ENCODE measurements at places on chromosomes 6 and 20. TPM values are rescaled to one million over a fixed set of nuclear protein-coding genes. Genes with fewer than 3 reads are reported as not detected.

The ME1 gene
- 7.2 TPM for total RNA-seq

GRCh38 chr6:155122199-155122950 is 127.3 kb downstream of the TIAM2 start:
- H3K4me3 ChIP-seq: no peak overlapping the region
- no peaks in the 10 kb centered on the region for H3K4me1 ChIP-seq
- H3K27me3 ChIP-seq: no peaks in the 10 kb centered on the region
- H3K27ac ChIP-seq: no peak overlapping the region
- H3K36me3 ChIP-seq: no peaks in the 10 kb centered on the region
- DNase-seq: no peak

- H3K36me3 ChIP-seq: no peaks in the 10 kb centered on the region
- no peak for DNase-seq
- no peaks in the 10 kb centered on the region for H3K27me3 ChIP-seq
- H3K27ac ChIP-seq: no peak overlapping the region
Observed at GRCh38 chr6:38110481-38110971, 291.0 kb downstream of the ZFAND3 start.

DNA sequence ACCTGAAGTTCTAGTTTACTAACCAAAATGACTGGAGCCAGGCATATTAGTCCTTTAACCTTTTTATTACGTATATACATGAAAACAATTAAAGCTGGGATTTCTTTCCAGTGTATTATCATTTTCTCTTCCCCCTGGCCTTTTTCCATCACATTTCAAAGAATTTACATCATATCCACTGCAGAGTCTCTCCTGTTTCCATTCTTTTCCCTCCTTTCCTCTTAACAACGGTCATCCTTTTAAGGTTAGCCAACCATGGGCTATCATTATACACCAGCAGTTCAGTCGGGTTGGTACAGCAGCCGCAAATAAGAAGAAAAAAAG is 104.6 kb downstream of the TFAP2A start:
- no peaks in the 10 kb centered on the region for H3K27me3 ChIP-seq
- no peaks in the 10 kb centered on the region for H3K4me1 ChIP-seq
- H3K27ac ChIP-seq: peak overlapping the region; percentile 43
- DNase-seq: no peak

The RIPPLY2 gene
- not detected for total RNA-seq

DNA sequence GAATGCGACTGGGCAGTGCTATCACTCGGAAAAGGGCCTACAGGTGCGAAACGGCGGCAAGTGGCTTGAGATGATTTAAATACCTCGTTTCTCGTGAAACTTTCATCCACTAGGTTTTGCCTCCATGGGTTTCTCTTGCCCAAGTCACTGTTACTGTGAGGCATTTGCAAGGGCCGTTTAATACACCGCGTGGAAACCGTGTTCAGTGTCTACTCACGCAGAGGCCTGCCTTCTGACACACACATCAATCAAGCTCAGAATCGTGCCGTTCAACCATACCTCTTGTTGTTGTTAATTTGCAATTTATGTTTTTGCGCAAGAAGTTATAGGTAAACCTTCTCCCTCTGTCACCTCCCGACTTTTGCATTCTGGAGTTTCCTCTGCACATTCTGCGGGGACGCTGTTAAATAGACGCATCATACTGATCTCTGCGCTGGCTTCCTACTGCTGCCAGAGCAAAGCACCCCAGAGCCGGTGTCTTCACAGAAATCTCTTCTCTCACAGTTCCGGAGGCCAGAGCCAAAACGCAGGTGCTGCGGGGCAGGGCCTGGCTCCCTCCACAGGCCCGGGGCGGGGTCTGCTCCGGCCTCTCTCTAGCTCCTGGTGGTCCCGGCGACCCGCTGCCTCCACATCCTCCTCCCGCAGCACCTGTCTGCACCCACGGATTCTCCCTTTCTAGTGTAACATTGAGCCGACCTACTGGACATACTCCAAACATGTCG is 251.4 kb downstream of the SMOC2 start:
- no peaks in the 10 kb centered on the region for H3K36me3 ChIP-seq
- no peaks in the 10 kb centered on the region for H3K27me3 ChIP-seq
- no peak overlapping the region for H3K27ac ChIP-seq
- H3K4me3 ChIP-seq: no peak overlapping the region

DNA sequence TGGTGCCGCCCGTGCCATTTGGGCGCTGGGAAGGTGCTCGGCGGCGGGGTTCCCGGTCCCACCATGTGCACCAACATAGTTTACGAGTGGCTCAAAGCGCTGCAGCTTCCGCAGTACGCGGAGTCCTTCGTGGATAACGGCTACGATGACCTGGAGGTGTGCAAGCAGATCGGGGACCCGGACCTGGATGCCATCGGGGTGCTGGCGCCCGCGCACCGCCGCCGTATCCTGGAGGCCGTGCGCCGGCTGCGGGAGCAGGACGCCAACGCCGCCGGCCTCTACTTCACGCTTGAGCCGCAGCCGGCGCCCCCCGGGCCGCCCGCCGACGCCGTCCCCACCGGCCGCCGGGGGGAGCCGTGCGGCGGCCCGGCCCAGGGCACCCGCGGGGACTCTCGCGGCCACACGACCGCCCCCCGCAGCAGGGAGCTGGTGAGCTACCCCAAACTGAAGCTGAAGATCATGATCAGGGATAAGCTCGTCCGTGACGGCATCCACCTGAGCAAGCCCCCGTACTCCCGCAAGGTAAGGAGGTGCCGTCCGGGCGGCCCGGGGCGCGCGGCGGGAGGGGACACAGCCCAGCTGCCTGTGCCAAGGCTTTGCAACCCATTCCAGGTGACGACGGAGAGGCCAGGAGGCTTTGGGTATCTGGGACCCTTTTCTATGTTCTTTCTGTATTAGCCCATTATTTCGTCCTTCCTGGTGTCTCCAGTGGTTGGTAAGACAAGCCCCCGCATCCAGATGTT is 547 bp downstream of the SAMD5 start:
- H3K4me3 ChIP-seq: peak overlapping the region; percentile 55
- H3K4me1 ChIP-seq: no peaks in the 10 kb centered on the region
- DNase-seq: no peak
- H3K27me3 ChIP-seq: peaks cover 8% of the 10 kb centered on the region

The PLTP gene
- 100.0 TPM for total RNA-seq

The TINAG gene
- total RNA-seq: not detected

GRCh38 chr20:63222541-63222940 is 6.6 kb upstream of the YTHDF1 start:
- DNase-seq: no peak
- H3K4me1 ChIP-seq: no peaks in the 10 kb centered on the region
- H3K27me3 ChIP-seq: no peaks in the 10 kb centered on the region
- no peak overlapping the region for H3K27ac ChIP-seq
- no peaks in the 10 kb centered on the region for H3K36me3 ChIP-seq
- no peak overlapping the region for H3K4me3 ChIP-seq

- H3K27me3 ChIP-seq: no peaks in the 10 kb centered on the region
- no peak overlapping the region for H3K4me3 ChIP-seq
- H3K36me3 ChIP-seq: no peaks in the 10 kb centered on the region
- no peak overlapping the region for H3K27ac ChIP-seq
- no peak for DNase-seq
- H3K4me1 ChIP-seq: no peaks in the 10 kb centered on the region
Observed at GRCh38 chr20:52263757-52264156, 72.2 kb upstream of the ZFP64 start.

The SRMS gene
- 0.66 TPM for total RNA-seq

The PGC gene
- total RNA-seq: 3.2 TPM

- no peaks in the 10 kb centered on the region for H3K27me3 ChIP-seq
- no peaks in the 10 kb centered on the region for H3K4me1 ChIP-seq
- peak overlapping the region; percentile 23 for H3K4me3 ChIP-seq
Observed at GRCh38 chr6:53344969-53345368, 3.8 kb downstream of the ELOVL5 start.

DNA sequence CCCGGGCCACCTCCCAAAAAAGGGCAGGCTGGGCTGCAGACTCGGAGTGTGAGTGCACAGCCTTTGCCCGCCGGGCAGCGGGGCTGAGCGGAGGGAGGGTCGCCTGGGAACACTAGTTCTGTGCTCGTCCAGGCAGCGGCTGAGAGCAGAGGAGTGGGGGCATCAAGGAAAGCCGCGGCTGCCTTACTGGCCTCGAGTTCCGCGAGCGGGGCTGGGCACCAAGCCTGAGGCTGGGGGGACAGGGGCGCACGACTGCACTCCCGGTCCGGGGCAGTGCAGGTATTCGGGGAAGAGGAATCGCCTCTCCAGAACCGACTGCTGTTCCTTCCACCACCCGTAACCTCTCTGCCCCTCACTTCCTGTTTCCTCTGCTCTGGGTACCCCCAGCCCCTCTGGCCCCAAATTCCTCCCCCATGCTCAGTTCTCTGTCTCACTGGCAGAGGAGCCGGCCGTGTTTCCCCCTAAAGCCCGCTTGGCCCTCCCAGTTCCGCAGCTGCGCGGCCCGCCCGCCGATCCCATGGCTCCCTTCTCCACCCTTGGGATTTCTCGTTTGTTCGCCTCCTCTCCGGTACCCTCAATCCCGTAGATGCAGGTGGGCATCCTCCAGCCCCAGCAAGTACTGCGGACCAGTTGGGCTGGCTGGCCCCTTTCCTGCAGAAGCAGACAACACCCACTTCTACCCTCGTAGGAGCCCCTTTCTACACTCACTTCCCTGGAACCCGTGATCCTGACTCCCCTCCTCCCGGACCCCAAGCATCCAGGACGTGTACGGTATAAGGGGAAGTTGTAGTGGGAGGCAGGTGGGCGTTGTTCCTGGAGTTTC is 5.1 kb downstream of the RING1 start:
- H3K27me3 ChIP-seq: no peaks in the 10 kb centered on the region
- H3K36me3 ChIP-seq: no peaks in the 10 kb centered on the region
- no peak for DNase-seq
- no peaks in the 10 kb centered on the region for H3K4me1 ChIP-seq
- H3K4me3 ChIP-seq: peak overlapping the region; percentile 65
- no peak overlapping the region for H3K27ac ChIP-seq

DNA sequence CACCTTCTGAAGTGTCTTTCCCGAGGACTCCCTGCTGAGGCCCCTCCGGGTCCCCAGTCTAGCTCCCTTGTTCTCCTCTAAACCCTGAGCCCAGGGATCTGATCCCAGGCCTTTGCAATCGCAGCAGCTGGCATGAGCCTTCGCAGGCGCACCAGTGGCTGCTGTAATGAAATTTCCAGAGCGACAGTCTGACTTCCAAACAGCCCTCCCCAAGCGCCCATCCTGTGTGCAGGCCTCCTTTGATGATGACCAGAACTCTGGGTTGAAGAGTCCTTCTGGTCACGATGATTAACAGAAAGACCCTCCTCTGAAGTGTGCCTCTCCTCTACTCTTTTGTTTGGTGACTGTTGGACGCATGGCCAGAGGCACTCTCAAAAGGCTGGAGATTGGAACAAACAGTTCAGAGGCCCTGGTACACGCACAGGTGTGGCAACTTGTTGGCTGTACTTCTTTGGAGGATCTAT is 89.1 kb upstream of the MPC1 start:
- no peaks in the 10 kb centered on the region for H3K36me3 ChIP-seq
- no peak for DNase-seq
- H3K27me3 ChIP-seq: no peaks in the 10 kb centered on the region
- no peaks in the 10 kb centered on the region for H3K4me1 ChIP-seq

DNA sequence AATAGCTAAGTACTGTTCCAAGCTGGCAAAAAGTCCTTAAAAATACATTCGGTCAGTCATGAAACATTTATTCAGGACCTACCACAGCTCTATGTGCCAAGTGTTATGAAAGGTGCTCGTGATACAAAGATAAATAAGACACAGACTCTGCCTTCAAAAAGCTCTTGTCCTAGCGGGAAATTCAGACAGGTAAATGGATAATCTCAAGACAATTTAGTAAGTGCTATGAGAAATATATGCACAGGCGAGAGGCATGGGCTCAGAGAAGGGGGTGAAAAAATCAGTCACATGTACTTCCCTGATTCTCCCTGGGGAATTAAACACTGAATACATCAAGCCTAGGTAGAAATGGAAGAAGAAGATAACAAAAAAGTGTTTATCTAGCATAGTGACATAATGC is 49.8 kb upstream of the HEY2 start:
- no peaks in the 10 kb centered on the region for H3K27me3 ChIP-seq
- H3K4me3 ChIP-seq: no peak overlapping the region
- no peaks in the 10 kb centered on the region for H3K36me3 ChIP-seq
- DNase-seq: no peak
- no peak overlapping the region for H3K27ac ChIP-seq
- no peaks in the 10 kb centered on the region for H3K4me1 ChIP-seq

The TFAP2D gene
- total RNA-seq: not detected

GRCh38 chr6:105596284-105596755 is 193.4 kb upstream of the PREP start:
- H3K27me3 ChIP-seq: no peaks in the 10 kb centered on the region
- peak overlapping the region; percentile 33 for H3K27ac ChIP-seq
- H3K4me3 ChIP-seq: no peak overlapping the region
- no peaks in the 10 kb centered on the region for H3K36me3 ChIP-seq
- H3K4me1 ChIP-seq: peaks cover 3% of the 10 kb centered on the region

The RNGTT gene
- 9.1 TPM for total RNA-seq

The RNF217 gene
- total RNA-seq: 41.0 TPM

DNA sequence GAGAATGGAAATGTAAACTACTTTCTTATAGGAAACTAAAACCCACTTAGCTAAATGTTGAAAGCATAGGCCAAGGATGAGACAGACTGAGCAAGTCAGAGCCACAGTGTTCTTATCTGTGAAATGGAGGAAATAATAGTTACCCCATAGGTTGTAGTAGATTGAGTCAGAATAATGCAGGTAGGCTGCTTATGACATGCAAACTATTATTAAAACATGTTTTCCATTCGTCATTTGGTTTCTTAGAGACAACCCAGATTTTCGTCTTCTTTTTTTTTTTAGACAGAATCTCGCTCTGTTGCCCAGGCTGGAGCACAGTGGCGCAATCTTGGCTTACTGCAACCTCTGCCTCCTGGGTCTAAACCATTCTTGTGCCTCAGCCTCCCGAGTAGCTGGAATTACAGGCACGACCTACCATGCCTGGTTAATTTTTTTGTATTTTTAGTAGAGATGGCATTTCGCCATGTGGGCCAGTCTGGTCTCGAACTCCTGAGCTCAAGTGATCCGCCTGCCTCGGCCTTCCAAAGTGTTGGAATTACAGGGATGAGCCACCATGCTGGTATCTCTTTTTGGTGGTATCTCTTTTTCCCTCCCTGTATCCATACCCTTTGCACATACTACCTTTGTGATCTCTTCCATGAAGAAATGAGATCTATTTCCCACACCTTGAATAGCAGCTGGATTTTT is 196.5 kb upstream of the ZNF217 start:
- peak overlapping the region; percentile 79 for H3K27ac ChIP-seq
- no peak for DNase-seq
- no peaks in the 10 kb centered on the region for H3K27me3 ChIP-seq
- no peak overlapping the region for H3K4me3 ChIP-seq
- no peaks in the 10 kb centered on the region for H3K4me1 ChIP-seq

The MLIP gene
- 4.5 TPM for total RNA-seq
